ENCODE measurements at places on chromosomes 3 and 15.

DNA sequence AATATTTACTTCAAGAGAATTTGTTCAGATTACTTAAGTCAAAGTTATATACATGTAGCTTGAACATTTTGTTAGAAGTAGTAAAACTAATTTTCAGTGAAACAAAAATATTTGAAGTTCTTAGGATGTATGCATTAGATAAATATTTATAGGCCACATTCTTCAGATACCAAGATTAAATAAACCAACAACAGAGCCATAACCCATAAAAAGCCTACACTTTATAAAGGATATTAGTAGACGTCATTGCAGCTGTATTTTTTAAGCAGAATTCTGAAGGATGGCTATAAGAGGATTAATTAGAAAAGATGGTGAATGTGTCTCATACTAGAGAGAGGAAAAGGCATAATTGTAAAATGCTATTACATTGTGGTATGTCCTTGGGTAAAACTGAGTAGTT is 449.7 kb upstream of the ALCAM start:
- DNase-seq: no peak

GRCh38 chr3:108228286-108228685 is 6.1 kb upstream of the IFT57 start:
- DNase-seq: no peak

GRCh38 chr3:72143322-72143721 is 358.4 kb upstream of the PROK2 start:
- no peak for DNase-seq

GRCh38 chr3:169189486-169189885 is 474.0 kb downstream of the MECOM start:
- no peak for DNase-seq

DNA sequence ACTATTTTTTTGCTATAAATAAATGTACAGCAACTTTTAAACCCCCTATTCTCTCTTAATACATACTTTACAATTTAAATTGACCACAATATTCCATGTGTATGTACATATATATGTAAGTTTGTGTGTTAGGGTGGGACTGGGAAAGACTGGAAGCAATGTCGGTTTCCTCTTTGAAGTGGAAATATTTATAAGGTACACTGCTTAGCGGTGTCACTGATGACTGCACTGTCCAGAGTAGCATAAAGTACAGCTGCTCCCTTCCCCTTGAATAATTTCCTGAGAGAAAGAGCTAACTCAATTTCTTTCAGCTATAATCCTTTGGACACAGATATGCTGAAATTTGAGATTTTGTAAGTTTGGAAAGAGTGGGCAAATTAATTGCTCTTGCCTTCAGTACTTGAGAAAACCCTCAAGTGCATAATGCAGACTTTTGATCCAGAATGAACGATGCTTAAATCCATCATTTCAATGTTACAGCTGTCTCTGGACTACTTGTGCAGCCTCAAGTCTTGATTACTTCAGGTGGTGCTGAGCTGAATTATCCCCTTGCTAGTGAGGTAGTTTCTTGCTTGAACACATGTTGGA is 267.0 kb upstream of the CFAP20DC start:
- no peak for DNase-seq

DNA sequence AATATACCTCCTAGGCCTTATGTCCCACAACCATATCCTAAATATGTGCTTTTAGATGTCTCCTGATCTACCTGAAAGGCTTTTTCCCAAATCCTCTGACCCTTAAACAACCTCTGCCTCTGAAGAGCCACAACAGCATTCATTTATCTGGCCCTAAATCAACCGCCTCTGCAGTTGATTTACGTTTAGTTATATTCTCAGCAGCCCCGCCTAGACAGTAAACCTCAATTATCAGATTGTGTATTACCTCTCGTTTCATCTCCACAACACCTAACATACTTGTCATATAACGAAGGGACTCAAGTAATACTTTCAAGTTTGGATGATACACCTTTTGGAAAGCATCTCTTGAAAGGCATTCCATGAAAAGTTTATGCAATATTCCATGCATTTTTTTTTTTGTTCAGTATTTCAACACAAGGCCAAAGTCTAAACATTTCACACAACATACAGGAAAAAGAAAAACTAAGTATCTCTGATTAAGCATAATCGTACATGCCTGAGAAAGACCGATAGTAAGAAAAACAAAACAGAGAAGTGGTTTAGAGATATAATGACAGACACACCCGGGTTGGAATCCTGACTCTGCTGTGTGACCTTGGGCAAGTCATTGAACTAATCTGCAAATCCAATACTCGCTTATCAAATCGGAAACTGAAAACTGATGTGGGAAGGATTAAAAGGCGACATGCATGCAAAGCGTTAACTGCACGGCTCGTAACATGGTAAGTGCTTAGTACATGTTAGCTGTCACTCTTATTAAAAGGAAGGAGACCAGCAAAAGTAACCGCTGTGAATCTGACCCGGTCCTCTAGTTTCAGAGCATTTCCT is 778 bp downstream of the CRBN start:
- no peak for DNase-seq

GRCh38 chr3:177491296-177492032 is 294.2 kb upstream of the TBL1XR1 start:
- DNase-seq: no peak

DNA sequence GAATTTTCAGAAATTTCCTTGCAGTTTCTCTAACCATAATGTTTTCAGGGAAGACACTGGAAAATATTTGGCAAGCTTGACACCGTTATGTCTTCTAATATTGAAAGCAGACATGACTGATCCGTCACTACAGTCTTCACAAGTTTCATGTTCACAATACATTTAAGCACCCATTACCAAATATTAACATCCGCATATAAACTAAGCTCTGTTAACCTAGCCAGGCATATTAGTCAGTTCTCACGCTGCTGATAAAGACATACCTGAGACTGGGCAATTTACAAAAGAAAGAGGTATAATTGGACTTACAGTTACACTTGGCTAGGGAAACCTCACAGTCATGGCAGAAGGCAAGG is 162.7 kb upstream of the LYSMD4 start:
- DNase-seq: peak; percentile 11

GRCh38 chr3:118478706-118479276 is 555.9 kb downstream of the IGSF11 start:
- no peak for DNase-seq

GRCh38 chr3:31399271-31399670 is 133.5 kb upstream of the STT3B start:
- DNase-seq: peak; percentile 14

All from GM12865 (cell line).